NCI-H524 treated with DMSO at 0.1 percent for 48 hours (cell line): ENCODE measurements at places on chromosomes 3 and 15.

DNA sequence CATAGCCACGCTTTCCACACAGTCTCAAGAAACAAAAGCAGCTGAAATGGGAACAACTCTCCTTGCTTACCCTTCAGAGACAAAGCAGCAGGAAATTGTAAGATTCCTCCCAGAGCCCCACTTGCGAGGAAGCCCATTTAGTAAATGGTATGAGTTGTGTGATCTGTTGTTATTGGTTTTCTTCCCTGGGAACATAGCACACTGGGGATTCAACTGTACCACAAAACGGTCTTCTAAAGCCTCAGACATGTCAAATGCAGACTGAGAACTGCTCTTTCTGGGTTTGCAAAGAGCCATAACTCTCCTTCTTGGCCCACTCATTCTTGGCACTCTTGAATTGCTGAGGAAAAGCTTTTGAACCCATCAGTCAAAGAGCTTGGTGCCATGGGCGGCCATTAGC lies 101.0 kb upstream of the COL8A1 start:
- DNase-seq = no peak

- DNase-seq = no peak
Observed at GRCh38 chr3:63951492-63952247, 39.5 kb upstream of the SCAANT1 start.

DNA sequence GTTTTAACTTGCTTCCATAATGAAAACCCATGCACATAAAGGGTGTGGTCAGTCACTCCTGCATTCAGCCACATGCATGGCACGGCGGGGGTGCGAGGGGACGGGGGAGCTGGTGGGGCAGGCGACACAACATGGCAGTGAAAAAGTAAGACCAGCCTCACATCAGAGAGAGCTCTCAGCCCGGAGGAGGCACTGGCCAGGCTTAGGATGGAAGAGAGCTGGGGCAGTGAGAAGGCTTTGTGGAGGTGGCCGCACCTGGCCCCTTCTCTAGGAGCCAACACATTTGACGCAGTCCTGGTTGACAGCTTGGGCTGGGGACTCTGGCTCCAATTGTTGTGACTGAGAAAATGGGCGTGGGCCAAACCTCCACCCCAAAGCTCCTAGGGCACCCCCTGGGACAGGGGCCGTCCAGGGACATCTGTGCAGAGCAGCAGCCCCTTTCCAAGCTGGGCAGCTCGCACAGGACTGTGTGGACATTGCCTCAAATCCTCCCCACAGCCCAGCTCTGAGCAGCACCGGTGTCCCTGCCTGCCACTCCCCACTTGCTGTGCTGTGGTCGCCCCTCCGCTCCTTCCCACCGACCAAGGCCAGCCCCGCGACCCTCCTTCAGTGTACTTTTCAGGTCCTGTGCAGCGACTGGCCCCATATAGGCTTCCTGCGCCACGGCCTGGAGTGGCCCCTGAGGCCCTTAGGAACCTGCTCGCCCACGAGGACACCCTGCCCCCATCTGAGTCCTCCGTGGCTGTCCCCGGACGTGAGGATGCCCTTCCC lies 126.0 kb upstream of the IQSEC1 start:
- no peak for DNase-seq

GRCh38 chr3:120163026-120163425 lies 68.8 kb upstream of the GSK3B start:
- DNase-seq = no peak

DNA sequence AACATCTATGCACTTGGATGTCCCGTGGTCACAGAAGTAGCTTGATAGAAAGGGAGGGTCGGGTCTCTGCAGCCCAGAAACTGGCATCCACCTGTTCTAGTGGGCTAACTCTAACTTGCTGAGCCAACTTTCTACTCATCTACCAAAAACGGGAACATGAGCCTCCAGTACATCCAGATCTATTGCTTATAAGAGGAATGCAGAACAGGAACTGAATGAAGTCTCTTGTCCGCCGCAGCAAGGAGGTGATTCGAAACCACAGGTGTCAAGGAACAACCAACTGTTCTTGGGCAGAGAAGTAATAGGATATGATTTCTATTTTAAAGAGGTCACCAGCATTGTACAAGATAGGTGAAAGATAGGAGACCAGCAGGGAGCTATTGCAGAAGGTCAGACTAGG lies 17.9 kb downstream of the TERC start:
- DNase-seq = no peak

- no peak for DNase-seq
Observed at GRCh38 chr15:48456134-48456533, 124.9 kb downstream of the DUT start.

DNA sequence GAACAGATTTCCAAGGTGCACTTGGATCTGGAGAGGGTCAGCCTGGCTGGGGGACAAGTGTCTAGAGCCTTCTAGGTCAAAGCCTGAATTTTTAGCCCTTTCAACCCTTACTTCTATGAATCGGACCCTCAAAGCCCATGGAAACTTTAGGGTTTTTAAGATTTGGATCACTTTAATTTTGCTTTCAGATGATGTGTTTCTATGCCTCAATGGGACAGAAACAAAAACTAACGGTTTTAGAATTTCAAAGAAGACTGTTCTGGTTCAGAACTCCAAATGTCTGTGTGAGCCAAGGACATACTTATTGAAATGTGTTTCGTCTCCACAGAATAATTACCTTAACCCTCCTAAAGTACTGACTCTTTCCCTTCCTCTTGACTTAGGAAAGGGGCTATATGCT lies 266.7 kb downstream of the LRTM1 start:
- no peak for DNase-seq

- no peak for DNase-seq
Observed at GRCh38 chr3:177213801-177214535, 16.7 kb upstream of the TBL1XR1 start.

GRCh38 chr3:11379824-11380701 lies 107.9 kb downstream of the ATG7 start:
- no peak for DNase-seq

DNA sequence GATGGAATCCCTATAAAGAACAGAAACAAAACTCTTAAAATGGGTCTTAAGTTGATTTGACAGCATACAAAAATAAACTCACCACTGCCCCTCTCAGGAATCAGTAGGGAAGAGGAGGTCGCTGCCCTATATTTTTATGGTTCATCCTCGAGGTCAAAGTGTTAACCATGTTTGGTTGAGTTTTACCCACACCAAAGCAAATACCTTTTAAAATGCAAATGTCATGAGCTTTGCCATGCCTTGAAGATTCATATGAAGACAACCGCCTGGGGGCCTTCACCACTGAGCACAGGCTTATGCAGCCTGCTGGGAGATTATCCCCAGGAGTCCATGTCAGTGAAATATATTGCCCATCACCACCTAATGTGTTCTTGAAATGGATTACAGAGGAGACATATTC lies 66.1 kb downstream of the GLB1 start:
- no peak for DNase-seq

DNA sequence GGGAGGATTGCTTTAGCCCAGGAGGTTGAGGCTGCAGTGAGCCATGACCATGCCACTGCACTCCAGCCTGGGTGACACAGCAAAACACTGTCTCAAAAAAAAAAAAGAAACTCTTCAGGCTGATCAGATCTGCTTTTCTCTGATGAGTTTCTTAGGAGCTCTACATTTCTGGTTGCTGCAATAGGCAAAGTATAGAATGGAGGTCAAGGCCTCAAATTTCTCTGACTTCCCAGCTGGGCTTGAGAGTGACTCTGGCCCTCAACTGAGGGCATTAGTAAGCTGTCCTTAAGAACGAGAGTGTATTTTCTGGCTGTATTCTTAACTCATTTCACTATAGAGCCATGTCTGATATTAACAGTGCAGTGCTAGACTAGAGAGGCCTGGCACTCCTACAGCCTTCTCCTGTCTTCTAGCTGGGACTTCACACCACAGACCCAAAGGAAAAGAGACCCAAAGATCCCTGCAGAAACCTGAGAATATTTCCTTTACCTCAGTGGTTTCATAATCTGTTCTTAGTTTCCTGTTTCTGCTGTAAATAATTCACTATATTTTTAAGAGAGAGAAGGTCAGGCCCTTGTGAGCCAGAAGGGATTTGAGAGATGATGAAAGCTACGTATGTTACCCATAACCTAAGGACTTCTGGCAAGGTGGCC lies 2.0 kb upstream of the NR1I2 start:
- DNase-seq = no peak

GRCh38 chr3:70431911-70432310 lies 119.5 kb upstream of the MDFIC2 start:
- DNase-seq = no peak

- DNase-seq = no peak
Observed at GRCh38 chr15:94263341-94264273, 32.2 kb downstream of the MCTP2 start.

- no peak for DNase-seq
Observed at GRCh38 chr3:157522648-157523047, 19.4 kb upstream of the VEPH1 start.

DNA sequence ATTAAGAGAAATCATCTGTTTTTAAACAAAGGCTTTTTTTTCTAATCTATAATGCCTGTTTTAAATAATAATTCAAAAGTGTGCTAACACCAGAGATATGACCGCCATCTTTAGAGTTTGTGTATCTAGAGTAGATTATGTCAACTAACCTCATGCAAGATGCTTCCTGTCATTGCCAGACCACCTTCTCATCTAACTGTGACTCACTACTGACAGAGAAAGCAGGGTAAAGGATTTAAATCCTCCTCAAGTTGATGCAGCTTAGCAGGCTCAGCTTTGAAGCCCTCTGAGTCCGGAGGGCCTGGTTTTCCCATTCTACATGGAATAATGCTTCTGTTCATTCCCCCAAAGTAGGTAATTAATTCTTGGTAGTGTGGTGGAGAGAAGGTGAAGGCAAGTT lies 108.5 kb downstream of the ECT2 start:
- no peak for DNase-seq

DNA sequence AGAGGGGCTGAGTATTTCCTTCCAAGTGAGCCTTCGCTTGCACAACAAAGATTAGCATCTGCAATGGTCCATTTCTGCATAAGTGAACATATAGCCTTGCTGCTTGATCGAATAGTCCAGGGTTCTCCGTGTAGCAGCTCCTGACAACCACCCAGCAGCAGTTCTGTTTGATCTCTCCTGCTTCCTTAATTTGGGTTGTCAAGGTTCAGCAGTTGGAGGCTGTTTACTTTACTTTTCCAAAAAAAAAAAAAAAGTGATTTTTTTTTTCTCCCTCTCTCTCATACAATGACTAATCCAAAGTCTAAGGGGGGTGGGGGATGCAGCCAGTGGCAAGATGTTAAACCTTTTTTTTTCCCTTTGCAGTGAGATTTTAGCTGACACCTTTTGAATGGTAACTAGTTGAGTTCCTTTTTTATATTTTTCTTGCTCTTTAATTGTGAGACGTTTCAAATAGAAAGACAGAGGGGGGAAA lies 3.6 kb downstream of the FOXP1 start:
- no peak for DNase-seq

- DNase-seq = no peak
Observed at GRCh38 chr3:115982629-115983028, 359.3 kb downstream of the GAP43 start.
